ENCODE measurements at places on chromosomes 13 and 19.

DNA sequence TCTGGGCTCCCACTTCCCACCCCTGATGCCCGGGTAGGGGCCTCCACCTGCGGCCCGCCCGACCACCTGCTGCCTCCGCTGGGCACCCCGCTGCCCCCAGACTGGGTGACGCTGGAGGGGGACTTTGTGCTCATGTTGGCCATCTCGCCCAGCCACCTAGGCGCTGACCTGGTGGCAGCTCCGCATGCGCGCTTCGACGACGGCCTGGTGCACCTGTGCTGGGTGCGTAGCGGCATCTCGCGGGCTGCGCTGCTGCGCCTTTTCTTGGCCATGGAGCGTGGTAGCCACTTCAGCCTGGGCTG is 7.9 kb downstream of the DBP start:
- no peak for DNase-seq

- no peak for DNase-seq
Measured at GRCh38 chr13:92560883-92561282, 665.7 kb upstream of the GPC6 start.

DNA sequence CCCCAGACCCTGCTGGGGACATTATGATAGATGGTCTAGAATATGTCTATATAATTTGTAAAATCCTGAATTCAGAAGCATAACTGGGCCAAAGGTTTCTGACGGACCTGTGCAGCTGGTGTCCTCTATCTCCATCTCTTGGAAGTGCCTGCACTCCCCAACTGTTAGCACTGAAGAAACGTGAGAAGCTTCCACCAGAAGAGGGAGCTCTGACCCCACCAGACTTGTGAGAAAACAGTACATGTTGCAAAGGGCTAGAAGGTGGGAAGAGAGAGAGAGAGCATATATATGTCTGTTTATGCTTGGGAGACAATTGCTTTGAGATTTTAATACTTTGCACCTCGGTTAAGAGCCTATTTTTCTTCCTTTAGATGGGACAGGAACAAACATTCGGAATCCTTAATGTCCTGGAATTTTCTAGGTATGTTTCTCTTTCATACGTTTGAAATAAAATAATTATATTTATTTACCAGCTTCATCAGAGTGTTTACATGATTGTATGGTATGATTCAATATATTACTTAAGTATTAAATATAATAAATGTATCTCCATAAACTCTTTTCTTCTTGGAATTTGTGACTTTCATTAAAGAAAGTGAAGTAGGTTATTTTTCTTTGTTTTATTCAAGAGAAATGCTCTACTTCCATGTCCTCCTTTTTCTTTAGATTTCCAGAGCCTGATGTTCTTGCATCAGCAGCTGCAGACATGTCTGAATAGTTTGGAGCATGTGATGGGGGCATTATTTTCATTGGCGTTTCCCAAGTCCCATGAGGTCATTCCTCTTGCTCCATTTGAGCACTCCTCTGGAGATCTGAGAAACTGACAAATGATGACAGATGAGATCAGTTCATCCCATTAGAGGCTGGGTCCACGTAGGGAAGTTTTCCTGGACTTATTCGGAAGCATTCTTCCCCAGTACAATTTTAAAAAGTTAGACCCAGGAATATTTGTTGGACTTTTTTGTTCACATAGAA is 202.9 kb downstream of the ATP8A2 start:
- peak; percentile 82 for DNase-seq

GRCh38 chr13:32153056-32153455 is 121.5 kb downstream of the FRY start:
- peak; percentile 22 for DNase-seq

DNA sequence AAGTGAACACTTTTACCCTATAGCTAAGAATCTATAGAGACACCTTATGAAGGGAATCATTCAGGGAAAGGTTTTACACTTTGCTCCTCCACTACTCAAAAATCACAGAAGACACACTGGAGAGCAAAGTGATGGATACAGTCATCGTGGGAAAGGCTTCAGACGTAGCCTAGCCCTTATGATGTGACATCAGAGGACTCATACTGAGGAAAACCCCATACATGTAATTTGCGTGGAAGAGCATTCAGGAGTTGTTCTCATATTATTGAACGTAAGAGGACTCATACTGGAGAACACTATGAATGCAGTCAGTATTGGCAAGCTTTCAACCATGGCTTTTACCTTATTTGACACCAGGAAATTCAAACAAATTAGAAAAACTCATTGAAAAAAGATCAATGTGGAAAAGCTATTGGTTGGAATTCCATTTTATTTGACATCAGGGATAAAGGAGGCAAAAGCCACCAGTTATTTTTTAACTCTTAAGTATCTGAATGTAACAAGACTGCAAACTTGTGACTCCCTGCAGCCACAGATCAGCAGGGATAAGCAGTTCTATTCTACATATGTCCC is 16.1 kb upstream of the ZNF274 start:
- DNase-seq, result no peak

DNA sequence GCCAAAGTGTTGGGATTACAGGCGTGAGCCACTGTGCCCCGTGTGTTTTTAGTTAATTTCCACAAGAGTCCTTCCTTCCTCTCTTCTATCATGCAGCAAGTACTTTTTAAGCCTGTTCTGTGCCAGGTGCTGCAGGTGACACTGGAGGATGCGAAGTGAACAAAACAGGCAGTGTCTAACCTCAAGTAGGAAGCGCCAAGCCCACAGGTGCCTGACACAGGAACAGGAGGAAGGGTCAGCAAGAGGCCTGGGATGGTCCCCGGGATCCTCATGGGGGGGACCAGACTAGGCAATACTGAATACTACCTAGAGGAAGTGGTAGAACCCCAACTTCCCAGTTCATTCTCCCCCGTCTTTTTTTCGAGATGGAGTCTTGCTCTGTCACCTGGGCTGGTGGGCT is 1.8 kb upstream of the CALR start:
- DNase-seq, result no peak

Data from GM03348 (cell line).